ENCODE measurements at places on chromosomes 1 and 21.

DNA sequence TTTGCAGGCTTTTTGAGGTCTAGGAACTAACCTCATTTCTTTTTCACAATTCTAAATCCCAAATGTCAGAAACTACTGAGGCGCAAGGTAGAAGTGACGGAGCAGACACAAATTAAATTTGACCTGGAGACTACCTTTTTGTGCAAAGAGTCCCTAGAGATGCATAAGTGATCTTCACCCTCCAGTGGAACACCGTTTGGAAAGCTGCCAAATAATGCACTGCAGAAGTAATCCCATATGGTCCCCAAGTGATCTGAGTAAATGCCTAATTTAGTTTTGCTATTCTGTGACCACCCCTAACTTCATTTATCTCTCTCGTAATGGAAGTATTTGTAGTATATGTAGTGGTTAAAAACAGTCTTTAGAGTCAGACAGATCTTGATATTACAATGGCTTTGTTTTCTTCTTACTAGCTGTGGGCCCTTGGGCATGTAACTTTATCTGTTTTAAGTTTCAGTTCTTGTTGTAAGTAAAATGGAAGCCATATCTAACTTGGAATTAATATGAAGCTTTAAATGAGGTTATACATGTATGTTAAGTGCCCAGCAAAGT is 70.4 kb upstream of the IPO9 start:
- DNase-seq: no peak

GRCh38 chr1:181094416-181095212 is 6.1 kb downstream of the IER5 start:
- DNase-seq: no peak

GRCh38 chr1:167301355-167301754 is 80.7 kb downstream of the POU2F1 start:
- no peak for DNase-seq

GRCh38 chr1:235918032-235918431 is 51.3 kb upstream of the LYST start:
- no peak for DNase-seq

- no peak for DNase-seq
These were observed 33.5 kb downstream of the IQGAP3 start for GRCh38 chr1:156538711-156539440.

DNA sequence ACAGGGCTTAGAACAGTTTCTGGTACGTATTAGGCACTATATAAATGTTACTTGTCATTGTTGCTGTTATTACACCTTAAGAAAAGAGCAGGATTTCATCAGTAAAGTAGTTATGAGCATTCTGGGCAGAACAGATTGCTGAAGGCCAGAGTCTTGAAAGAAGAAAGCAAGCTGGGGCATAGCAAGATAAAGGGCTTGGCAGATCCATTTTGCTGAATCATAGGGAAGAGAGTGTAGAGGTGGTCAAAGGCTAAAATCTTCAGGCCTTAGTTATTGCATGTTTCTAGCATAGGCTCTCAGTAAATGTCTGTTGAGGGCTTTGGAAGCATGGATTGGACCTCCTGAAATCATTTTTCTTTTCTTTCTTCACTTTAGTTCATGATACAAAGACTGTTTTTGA is 67.5 kb downstream of the PLA2G4A start:
- DNase-seq: no peak

DNA sequence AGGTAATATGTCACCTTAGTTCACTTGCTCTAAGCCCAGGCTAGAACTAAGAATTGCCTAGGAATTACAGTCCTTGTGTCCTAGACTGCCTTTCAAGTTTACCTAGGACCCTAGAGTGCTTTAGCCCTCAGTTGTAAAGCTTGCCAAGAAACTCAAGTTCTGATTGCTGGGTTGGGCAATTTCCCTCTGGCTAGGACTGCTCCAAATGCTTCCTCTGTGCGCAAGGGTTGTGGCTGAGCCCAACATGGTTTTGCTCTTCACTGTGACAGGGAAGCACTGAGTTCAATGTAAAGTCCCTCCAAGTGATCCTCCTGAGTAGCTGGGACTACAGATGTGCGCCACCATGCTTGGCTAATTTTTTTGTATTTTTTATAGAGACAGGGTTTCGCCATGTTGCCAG is 102.3 kb upstream of the NEK7 start:
- no peak for DNase-seq

- no peak for DNase-seq
These were observed 2.7 kb downstream of the MEF2D start for GRCh38 chr1:156497743-156498431.

DNA sequence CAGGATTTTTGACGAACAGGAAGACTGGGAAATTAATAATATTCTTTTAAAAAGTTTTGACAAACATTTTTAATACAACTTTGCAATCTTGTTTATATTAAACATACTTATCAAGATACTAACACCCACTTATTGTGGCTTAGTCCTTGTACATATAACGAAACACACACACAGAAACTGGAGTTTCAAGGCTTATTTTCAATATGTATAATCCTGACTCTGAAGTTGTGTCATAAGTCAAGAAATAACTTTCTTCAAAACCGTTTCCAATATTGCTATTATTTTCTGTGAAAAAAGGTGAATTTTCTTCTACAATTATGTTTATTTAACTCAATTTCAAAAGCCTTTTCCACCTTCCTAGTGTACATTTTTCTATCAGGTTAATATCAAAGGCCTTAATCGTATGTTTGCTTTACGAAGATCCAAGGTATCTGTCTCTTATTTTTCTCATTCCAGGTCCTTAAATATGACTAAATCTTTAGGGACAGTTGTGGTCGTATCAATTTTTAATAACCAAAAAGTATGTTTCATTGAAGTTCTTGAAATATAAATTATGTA is 1.8 kb downstream of the CDKN2C start:
- DNase-seq: no peak

DNA sequence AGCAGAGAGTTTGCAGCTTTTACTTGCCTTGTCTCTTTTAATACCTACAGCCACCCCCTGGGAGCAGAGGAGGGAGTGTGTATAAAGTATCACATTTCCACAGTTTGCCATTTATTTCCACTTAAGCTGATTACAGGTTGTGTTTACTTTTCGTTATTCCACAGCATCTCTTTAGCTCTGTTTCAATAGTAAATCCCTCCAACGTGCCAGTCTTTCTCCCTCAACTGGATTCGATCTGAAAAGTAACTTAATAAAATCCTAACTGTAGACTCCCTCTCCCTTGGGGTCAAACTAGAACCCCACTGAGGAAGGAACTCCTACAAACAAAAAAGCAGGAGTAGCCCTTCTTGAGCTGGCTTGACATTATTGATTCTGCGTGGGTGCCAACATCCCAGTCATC is 3.1 kb upstream of the FCGR2A start:
- DNase-seq: no peak

DNA sequence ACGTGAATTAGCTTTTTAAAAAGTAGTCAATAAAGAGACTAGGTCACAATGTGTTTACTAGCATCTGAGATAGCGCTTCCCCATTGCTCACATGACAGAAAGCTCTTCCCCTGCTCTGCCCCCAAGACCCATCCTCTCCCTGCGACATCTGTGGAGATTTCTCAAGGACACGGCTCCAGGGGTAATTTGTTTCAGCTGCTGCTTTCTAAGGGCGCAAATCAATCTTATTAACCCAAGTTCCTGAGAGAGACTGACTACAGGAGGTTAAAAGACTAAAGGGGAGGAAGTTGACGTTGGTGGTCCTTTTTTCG is at the start of gene MYOCOS:
MYOCOS (plus strand) TSS at position 92 of the 311 bp plus-strand sequence. CDS start 1,641 bp downstream, outside the sequence.
- no peak for DNase-seq

DNA sequence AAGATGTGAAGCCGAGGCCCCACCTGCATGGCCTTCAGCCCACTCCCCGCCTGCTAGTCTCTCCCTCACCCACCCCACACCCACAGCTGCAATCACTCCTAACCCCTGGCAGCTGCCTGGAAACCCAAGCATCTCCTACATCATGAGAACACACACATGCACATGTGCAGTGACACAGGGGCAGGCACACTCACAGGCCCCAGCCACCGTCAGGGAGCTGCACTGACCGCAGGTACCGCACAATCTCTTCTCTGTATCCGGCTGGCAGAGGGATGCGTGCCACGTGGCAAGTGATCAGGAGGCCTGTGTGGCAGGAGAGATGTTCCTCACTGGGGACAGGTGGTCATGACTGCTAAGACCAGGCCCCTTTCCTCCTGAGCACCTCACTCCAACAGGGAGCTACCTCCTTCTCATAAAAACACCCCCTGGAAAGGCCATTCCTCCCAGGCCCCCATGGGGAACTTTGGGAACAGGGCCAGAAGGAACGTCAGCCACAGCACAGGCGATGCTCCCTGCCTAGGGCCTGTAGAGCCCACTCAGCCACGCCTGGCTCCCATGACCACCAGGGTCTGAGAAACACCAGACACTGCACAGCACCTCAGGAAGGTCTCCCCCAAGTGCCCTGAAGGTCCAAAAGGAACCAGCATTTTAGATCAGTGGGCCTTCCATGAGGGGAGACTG is 6.0 kb downstream of the LSS start:
- DNase-seq: no peak

DNA sequence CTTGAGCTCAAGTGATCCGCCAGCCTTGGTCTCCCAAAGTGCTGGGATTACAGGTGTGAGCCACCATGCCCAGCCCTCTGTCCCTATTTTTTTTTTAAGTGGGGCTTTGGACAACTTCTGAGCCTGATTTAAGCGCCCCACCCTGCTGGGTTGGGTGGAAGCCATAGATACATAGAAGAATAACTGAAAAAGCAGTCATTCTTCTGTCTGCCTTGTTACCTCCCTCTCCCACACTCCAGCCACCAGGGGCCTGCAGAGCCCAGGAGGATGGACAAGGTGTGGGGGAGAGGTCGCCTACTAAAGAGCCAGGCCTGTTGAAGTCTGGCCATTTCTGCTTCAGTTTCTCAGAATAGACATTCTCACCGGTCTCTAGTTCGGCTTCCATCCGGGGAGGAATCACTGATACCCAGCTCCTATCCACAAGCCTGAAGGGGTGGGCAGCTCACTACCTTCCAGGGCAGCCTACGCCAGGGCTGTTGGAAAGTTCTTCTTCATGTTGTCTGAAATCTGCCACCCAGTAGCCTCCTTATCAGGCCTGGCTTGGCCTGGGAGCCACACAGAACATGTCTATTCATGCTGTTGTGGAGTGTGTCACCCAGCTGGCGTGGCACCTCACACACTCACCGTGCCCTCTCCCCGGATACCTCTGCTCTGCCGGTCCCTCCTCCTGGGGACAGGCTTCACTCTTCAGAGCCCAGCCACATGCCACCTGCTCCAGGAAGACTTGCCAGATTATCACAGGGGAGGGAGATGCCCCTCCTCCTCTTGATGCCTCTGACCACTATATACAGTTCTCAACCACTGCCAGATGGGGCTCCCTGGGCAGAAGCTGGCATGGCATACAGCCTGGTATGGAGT is 27.7 kb downstream of the KNCN start:
- no peak for DNase-seq

DNA sequence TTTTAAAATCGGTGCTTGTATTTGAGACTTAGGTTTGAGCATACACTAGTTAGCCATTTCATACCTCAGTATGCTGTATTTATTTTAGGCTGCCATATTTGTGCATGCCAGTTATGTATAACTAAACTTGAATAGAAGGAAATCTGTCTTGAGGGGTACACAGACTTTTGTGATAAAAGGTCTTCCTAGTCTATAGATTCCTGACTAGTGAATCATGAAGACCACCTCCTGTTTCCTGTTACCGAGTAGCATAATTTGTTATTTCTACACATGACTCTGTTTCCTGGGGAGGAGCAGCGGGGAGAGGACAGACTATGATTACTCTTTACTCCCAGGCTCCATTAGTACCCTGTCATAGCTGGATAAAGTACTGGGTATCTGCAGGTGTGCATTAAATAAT is 316.8 kb upstream of the SNX7 start:
- no peak for DNase-seq

DNA sequence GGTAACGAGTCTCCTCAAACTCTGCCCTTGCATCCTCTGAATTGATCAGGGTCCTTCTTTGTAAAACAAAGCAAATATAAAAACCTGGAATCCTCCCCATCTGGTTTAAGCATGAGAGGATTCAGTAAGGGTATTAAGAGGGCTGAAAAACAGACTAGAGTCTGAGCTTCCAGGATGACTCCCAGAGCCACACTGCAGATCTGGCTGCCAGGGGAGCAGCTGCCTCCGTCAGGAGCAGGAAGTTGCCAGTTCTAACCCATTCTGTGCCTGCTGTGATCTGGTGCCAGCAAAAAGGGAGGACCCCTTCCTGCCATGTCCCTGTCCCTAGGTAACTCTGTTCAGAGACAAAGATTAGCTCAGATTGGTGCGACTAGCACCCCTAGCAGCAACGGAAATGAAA is 27.5 kb downstream of the SERTAD4 start:
- no peak for DNase-seq

GRCh38 chr1:28494737-28495136 is 11.1 kb upstream of the RCC1 start:
- DNase-seq: no peak

DNA sequence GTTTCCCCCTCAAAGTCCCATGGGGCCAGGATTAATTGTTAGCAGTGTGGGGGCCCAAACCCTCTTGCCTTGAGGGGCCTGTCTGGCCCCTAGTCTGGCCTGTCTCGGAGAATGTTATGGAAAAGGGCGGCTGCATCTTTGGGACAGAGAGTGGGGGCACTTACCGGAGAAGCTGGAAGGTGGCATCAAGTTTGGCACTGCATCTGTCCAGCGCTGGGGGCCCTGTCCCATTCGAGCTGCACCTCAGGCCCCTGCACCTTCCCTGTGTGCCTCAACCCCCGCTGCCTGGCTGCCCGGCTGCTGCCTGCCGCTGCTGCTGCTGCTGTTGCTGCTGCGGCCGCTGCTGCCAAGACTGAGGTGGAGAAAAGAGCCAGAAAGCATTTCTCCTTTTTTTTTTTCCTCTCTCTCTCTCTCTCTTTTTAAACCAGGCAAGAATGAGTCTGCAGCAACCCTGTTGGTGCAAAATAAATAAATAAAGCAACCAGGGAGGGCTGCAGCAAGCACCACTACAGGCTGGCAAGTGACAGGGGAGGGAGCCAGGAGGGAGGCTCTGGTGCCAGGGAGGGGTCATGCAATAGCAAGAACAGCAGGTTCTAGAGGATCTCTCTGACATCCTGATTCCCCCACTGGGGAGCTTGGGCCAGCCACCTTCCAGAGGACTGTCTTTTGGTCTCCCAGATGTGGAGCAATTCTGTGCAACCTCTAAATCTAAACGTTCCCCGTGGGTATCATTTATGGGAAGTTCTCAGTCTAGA is at the start of gene LINGO4:
LINGO4 (minus strand) TSS at position 354 of the 755 bp plus-strand sequence. CDS start 2,715 bp downstream, outside the sequence.
- no peak for DNase-seq

- no peak for DNase-seq
These were observed 16.3 kb downstream of the RNF11 start for GRCh38 chr1:51252366-51252765.
